ENCODE measurements at places on chromosomes 13 and 19. TPM values are rescaled to one million over a fixed set of nuclear protein-coding genes. Genes with fewer than 3 reads are reported as not detected.

The DACT3 gene
- 20.0 TPM for total RNA-seq

The ZNF561 gene
- total RNA-seq: 71.1 TPM

- DNase-seq: no peak
Observed at GRCh38 chr13:51823863-51824262, 19.9 kb upstream of the DHRS12 start.

The JAK3 gene
- 4.8 TPM for total RNA-seq

- no peak for DNase-seq
Observed at GRCh38 chr19:31436121-31436776, 87.0 kb upstream of the TSHZ3 start.

The SCN1B gene
- 1.6 TPM for total RNA-seq

DNA sequence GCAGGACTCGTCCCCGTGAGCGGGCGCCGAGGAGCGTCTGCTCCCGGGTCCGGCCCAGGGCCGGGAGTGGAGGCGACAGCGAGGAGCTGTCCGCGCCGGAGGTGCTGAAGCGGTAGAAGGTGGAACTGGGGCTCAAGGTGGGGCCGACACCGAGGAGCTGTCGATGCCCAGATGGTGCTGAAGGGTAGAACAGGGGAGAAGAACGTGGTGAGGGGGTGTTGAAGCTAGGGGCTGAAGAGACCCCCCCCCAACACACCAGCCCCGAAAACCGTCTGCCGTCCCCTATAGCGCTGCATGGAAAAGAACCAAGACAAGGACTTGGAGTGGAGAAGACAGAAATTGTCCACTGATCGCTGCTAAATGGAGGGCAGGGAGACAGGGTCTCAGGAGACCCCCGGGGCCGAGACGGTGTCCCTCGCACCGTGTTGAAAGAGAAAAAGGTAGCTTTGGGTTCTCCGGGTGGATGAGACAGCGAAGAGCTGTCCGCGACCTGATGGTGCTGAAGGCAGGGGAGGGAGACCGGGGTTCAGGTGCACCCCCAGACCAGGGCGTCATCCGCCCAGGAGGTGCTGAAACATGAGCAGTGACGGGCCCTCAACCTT is 7.1 kb upstream of the PDE4C start:
- no peak for DNase-seq

DNA sequence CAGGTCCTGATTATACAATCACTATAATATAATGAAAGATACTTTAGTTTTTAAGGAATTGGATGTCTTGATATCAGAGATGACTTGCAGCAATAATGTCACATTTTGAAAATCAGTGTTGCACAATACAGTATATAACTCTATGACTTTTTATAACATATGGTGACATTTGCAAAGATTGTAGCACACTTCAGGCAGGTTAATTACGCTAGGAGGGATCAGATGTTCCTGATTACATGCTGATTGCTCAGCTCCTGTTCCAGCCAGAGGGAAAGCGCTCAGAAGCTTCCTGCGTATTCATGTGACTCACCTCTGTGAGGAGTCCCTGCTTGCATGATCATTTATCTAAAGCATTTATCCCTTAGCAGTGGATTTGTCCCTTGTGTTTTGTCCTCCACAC is 265.6 kb downstream of the GPC5 start:
- DNase-seq: no peak

The PTGER1 gene
- 4.1 TPM for total RNA-seq

DNA sequence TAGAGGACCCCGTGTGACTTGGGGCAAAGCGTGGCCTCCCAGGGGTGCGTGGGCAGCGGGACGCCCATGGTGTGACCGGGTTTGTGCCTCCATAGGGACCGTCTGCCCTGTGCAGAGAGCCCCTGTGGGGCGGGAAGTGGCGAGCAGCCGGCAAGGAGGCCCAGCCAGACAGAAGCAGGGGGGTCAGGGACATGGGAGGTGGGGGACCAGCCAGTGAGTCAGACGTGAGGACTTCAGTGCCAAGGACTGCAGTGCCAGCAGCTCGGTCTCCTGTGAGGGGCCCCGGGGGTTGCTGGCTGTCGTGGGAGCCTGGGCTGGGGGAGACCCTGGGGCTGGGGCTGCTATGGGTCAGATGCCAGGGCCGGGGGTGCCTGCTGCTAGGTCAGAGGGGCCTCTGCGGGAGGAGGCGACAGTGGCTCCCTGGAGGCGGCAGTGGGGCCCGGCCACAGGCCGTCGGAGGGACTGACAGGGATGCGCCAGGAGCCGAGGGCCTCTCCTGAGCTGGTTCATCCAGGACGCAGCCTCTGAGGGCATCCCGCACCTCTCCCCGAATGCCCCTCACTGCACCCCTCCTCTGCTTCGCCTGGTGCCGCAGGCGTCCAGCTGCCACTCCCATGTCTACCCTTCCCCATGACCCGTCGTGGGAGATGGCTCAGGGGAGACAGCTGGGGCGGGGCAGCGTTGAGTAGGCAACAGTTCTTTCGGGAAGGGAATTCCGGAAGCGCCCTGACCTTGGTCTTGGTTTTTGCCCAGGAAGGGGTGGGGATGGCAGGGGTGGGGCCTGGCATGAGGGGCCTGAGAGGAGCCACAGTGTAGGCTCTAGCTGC is 80.0 kb downstream of the KDM4B start:
- no peak for DNase-seq

The KLK2 gene
- total RNA-seq: not detected

All from urinary bladder (tissue), 4 donors.